AG04450 (cell line): ENCODE measurements at places on chromosomes 11 and 22. TPM values are rescaled to one million over a fixed set of nuclear protein-coding genes. Genes with fewer than 3 reads are reported as not detected.

MPPED1 gene
- polyA plus RNA-seq, result not detected in 2 replicates

FAM111A gene
- polyA plus RNA-seq, result 20.6 and 23.1 TPM in 2 replicates

NLRP14 gene
- 0.02 and 0.06 TPM in 2 replicates for polyA plus RNA-seq

FOSL1 gene
- 7.9 and 16.1 TPM in 2 replicates for polyA plus RNA-seq

ACRV1 gene
- not detected in 2 replicates for polyA plus RNA-seq

ABCG4 gene
- 0.21 and 0.30 TPM in 2 replicates for polyA plus RNA-seq

ZC3H12C gene
- 9.3 and 10.9 TPM in 2 replicates for polyA plus RNA-seq

SFI1 gene
- 4.0 and 4.1 TPM in 2 replicates for polyA plus RNA-seq

ART5 gene
- 0.22 and 0.35 TPM in 2 replicates for polyA plus RNA-seq

ASPHD2 gene
- polyA plus RNA-seq, result 1.9 TPM in 2 replicates

PAX6 gene
- polyA plus RNA-seq, result not detected in 2 replicates

WT1 gene
- not detected in 2 replicates for polyA plus RNA-seq

MAFF gene
- 8.3 and 12.2 TPM in 2 replicates for polyA plus RNA-seq

MYRF gene
- 2.7 and 4.2 TPM in 2 replicates for polyA plus RNA-seq

OVOL1 gene
- polyA plus RNA-seq, result not detected in 2 replicates

KRTAP5-2 gene
- not detected in 2 replicates for polyA plus RNA-seq

H19 gene
- polyA plus RNA-seq, result 0.10 and 0.21 TPM in 2 replicates

PIWIL4 gene
- polyA plus RNA-seq, result 1.0 and 1.1 TPM in 2 replicates

MYOD1 gene
- not detected in 2 replicates for polyA plus RNA-seq

YAP1 gene
- polyA plus RNA-seq, result 117 and 144 TPM in 2 replicates

CASP5 gene
- polyA plus RNA-seq, result 0.07 and 0.15 TPM in 2 replicates

SPDYC gene
- not detected in 2 replicates for polyA plus RNA-seq

SESN3 gene
- 2.8 and 4.2 TPM in 2 replicates for polyA plus RNA-seq

HOATZ gene
- polyA plus RNA-seq, result 0.24 and 0.31 TPM in 2 replicates

FIBIN gene
- 44.4 and 49.0 TPM in 2 replicates for polyA plus RNA-seq

ARHGEF17 gene
- 30.6 and 45.2 TPM in 2 replicates for polyA plus RNA-seq

SYT7 gene
- 0.45 and 0.60 TPM in 2 replicates for polyA plus RNA-seq

PGA5 gene
- polyA plus RNA-seq, result 2.1 and 2.8 TPM in 2 replicates

CADM1 gene
- polyA plus RNA-seq, result 70.7 and 77.8 TPM in 2 replicates

HTR3B gene
- not detected in 2 replicates for polyA plus RNA-seq

SLC22A12 gene
- polyA plus RNA-seq, result not detected in 2 replicates

SCN3B gene
- 0.09 and 0.17 TPM in 2 replicates for polyA plus RNA-seq

MALAT1 gene
- polyA plus RNA-seq, result 1,149 and 1,465 TPM in 2 replicates
